HCT116 (cell line): ENCODE measurements at places on chromosomes 3 and 15.

- DNase-seq: no peak
Observed at GRCh38 chr3:190208196-190208595, 87.5 kb upstream of the P3H2 start.

DNA sequence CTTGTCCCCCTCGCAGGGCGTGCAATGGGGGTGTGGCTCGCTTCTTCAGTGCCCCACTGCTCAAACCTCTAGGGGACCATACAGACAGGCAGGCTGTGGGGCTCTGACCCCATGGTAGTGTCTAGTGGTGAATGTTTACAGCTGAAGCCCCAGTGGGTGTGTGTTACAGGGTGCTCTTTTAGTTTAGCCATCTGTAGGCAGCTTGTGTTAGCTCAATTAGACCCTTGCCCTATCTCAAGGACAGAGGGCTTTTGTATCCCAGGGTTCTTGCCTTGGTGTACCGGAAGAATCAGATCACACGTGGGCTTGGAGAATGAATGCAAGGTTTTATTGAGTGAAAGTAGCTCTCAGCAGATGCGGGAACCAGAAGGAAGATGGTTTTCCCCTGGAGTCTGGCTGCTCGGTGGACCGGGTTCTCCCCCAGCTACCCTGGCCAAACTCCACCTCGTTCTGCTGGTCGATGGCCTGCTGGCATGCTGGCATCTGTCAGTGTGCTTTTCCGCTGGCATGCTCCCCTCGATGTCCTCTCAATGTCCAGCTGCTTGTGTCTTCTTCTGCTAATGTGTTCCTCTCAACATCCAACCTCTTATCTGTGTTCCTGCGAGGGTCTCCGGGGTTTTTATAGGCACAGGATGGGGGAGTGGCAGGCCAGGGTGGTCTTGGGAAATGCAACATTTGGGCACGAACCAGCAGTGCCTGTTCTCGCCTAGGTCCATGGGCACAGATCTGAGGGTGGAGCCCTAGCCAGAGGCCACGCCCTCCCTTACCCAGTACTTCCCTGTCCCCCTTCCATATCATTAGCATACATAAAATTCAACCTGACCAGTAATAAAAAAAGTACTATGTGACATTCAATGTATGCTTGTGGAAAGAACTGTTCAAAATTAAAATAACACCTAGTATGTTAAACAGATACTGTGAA is 6.6 kb downstream of the SPCS1 start:
- no peak for DNase-seq

DNA sequence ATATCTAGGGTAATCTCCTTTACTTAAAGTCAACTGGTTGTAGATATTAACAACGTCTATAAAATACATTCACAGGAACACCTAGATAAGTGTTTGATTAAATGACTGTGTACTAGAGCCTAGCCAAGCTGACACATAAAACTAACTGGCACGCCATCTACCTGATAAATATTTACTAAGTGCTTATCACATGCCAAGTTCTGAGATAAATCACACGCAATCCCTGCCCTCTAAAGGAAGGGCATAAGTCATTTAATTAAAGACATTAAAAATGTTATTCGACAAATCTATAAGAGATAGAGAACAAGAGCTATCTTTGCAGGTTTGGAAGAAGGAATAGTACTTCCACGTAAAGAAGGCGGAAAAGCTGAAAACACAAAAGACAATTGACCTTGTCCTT is 11.1 kb upstream of the MB21D2 start:
- no peak for DNase-seq

DNA sequence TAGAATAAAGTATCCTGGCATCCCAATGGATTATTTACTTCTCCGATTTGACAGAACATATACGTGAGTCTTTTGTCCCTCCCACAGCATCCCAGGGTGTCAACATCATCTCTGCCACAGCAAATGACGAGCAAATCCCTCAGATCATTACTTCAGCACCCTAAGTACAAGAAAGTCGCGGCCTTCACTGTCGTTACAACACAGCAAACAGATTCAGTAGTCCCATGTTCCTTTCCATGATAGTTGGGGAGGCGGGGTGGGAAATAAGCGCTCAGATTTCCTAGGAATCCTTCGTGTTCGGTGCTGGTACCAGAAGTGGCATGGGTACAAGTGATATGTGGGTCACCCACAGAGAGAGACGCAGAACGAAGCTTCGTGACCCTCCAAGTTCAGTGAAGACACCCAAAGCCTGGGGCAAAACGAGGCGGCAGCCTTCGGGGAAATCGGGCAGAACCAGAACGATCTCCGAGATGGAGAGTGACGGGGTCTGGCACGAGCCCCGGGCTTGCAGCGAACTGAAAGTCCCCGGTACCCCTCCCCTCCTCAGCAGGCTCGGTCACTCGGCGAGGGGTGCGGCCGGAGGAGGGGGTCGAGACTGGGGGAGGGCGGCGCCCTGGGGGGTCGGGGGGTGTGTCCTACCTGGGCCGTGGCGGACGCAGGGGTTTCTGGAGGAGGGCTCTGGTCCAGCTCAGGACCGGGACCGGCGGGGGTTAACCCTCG is 619 bp downstream of the TTBK2 start:
- DNase-seq: no peak

DNA sequence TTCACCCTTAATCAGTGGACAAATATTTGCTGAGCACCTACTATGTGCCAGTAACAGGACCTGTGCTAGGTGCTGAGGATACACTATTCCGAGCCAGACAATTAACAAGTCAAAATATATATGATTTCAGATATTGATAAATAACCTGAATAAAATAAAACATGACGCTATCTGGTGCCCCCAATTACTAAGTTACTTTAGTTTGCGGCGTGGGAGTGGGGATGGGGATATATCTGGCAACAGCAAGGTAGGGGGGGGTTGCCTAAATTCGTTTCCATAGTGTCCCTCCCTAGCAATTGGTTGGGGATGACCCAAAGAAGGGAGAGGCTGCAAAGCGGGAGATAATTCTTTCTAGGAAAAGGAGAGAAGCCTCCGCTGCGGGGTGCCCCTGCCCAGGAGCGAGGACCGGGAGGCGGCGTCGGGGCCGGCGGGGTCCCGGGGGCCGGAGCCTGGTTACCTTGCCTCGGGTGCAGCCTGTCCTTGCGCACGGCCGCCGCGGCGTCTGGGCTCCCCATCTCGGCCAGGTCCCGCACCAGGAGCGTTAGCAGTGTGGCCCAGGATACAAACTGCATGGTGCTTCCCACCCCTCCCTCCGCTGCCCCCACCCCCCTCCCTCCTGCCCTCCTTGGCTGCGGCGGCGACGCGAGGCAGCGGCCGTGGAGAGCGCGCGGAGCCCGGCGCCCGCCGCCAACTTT is 567 bp downstream of the ADAMTS9 start:
- DNase-seq: no peak

GRCh38 chr3:71872256-71872655 is 87.3 kb upstream of the PROK2 start:
- no peak for DNase-seq

DNA sequence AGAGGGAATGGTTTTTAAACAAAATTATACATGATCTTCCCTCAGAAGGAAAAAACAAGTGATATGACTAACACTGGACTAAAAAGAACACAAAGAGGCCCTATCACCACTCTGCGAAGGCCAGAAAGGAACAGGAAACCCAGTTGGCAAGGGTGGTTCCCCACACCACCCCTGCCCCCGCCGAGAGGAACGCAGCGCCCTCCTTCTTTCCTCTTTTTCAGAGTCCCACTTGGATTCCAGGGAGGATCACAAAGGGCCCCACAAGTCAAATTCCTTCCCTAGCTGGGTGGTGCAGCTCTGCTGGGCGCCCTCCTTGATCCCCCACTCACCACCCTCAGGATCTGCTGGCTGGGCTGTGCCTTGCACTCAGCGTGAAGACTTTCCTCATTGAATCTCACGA is 29.8 kb downstream of the PLA1A start:
- no peak for DNase-seq

GRCh38 chr3:187841560-187841959 is 96.3 kb upstream of the BCL6 start:
- no peak for DNase-seq

DNA sequence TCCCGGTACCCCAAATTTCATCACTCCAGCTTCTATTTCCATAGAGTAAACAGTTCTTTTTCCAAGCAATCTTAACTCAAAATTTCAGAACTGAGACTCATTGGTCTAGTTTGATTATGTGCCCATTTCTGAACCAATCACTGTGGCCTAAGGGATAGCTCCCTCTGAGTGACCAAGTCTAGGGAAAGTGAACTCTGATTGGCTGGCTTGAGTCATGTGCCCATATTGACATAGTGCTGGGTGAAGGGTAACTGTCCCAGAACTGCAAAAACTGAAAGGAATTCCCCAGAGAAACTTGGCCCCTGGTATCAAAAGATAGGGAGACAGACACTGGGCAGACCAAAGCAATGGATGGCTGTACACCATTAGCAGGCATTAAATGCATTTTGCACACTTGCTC is 171.2 kb upstream of the WNT5A start:
- DNase-seq: no peak

- no peak for DNase-seq
Observed at GRCh38 chr15:78224023-78224411, 10.3 kb downstream of the ACSBG1 start.

GRCh38 chr3:62558549-62559112 is 185.3 kb upstream of the FEZF2 start:
- no peak for DNase-seq

GRCh38 chr3:188439080-188439479 is 285.1 kb downstream of the LPP start:
- no peak for DNase-seq

DNA sequence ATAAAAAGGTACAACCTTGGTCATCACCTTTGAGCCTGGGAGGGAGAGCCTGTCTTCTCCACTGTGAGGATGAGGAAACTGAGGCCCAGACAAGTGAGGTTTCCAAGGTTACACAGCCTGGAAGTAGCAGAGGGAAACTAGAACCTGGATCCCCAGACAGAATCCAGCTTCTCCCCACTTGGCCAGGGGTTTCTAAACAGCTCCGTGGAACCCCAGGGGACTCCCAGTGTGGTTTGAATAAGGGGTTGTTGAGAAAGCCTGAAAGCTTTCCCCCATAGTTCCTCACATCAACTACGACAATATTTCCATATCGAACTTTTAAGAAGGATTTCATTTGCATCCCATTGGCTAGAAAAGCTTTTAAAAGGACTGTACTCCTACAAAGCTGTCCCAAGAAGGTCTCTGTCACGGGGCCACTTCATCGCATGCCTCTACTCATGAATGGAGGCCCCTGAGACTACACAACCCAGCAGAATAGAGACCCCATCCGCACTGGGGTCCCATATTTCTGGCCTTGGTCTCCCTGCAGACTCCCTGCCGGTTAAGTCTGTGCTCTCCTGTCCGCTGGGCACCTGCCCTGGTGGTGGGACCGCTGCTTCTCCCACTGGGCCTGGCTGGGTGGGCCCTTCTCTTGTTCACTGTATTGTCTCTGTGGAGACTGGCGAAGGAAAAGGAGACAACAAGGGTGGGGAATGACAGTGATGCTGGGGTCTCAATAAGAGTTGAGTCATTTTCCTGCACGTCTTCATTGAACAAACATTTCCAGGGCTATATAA is 178.5 kb downstream of the SMAD6 start:
- no peak for DNase-seq

- no peak for DNase-seq
Observed at GRCh38 chr15:28003302-28004037, 95.6 kb downstream of the OCA2 start.
